Airway epithelial cell (primary cell): ENCODE measurements at places on chromosomes 3 and 15. TPM values are rescaled to one million over a fixed set of nuclear protein-coding genes. Genes with fewer than 3 reads are reported as not detected.

The UBA7 gene
- 3.2 and 5.8 TPM in 2 replicates for total RNA-seq

The CHRNA3 gene
- 0.09 TPM in 1 of 2 replicates, not detected in the other for total RNA-seq

The CCDC54 gene
- total RNA-seq, result not detected in 2 replicates

The TERC gene
- total RNA-seq, result 199 and 253 TPM in 2 replicates

The BCHE gene
- total RNA-seq, result 0.65 and 0.92 TPM in 2 replicates

The SNX1 gene
- total RNA-seq, result 20.6 and 28.1 TPM in 2 replicates

The ATP13A3 gene
- 80.5 and 91.3 TPM in 2 replicates for total RNA-seq

The MEX3B gene
- total RNA-seq, result 2.0 and 3.4 TPM in 2 replicates

The GATM gene
- 0.37 and 1.2 TPM in 2 replicates for total RNA-seq

The COLQ gene
- total RNA-seq, result 0.21 TPM in 1 of 2 replicates, not detected in the other

The IL16 gene
- 0.42 and 0.84 TPM in 2 replicates for total RNA-seq

The TM4SF18 gene
- not detected in 2 replicates for total RNA-seq

The KLHL6 gene
- 0.05 and 0.07 TPM in 2 replicates for total RNA-seq

The CFAP100 gene
- total RNA-seq, result not detected in 2 replicates

The TMEM212 gene
- total RNA-seq, result not detected in 2 replicates

The MYL3 gene
- total RNA-seq, result not detected in 2 replicates

The HRG gene
- total RNA-seq, result not detected in 2 replicates

The NUP210 gene
- 0.21 TPM in 1 of 2 replicates, not detected in the other for total RNA-seq

The PLA2G4E gene
- 3.7 and 5.1 TPM in 2 replicates for total RNA-seq

The LRRC34 gene
- total RNA-seq, result 0.51 and 0.85 TPM in 2 replicates

The SYNM gene
- total RNA-seq, result 0.63 and 0.74 TPM in 2 replicates

The UBAP1L gene
- under 0.01 and 0.35 TPM in 2 replicates for total RNA-seq

The SAMD7 gene
- total RNA-seq, result not detected in 2 replicates

The LEKR1 gene
- total RNA-seq, result 0.09 and 0.71 TPM in 2 replicates

The EXD1 gene
- total RNA-seq, result 0.28 TPM in 1 of 2 replicates, not detected in the other

The IL12A gene
- total RNA-seq, result 0.05 and 0.21 TPM in 2 replicates

The ZBTB20 gene
- total RNA-seq, result 1.5 TPM in 2 replicates

The IL17RD gene
- total RNA-seq, result 4.0 and 6.1 TPM in 2 replicates

The GOLGA8J gene
- total RNA-seq, result not detected in 2 replicates

The TMEM89 gene
- not detected in 2 replicates for total RNA-seq

The BOC gene
- total RNA-seq, result 2.1 and 2.2 TPM in 2 replicates

The MESP1 gene
- total RNA-seq, result 0.07 TPM in 1 of 2 replicates, not detected in the other

The TMEM45A gene
- total RNA-seq, result 9.6 and 13.2 TPM in 2 replicates

The SMCO1 gene
- not detected in 2 replicates for total RNA-seq

The ACAD11 gene
- 12.7 and 15.7 TPM in 2 replicates for total RNA-seq

The RYR3 gene
- under 0.01 TPM in 1 of 2 replicates, not detected in the other for total RNA-seq

The STRA6 gene
- 0.28 and 0.79 TPM in 2 replicates for total RNA-seq

The GNAT1 gene
- 0.35 TPM in 1 of 2 replicates, not detected in the other for total RNA-seq

The CD200 gene
- not detected in 2 replicates for total RNA-seq

The OIP5 gene
- 13.7 and 15.5 TPM in 2 replicates for total RNA-seq

The GRM2 gene
- total RNA-seq, result not detected in 2 replicates

The FBXW12 gene
- total RNA-seq, result not detected in 2 replicates

The TEX55 gene
- not detected in 2 replicates for total RNA-seq

The PPM1L gene
- 2.6 and 9.1 TPM in 2 replicates for total RNA-seq

The ST3GAL6 gene
- 1.3 and 3.2 TPM in 2 replicates for total RNA-seq

The GLDN gene
- total RNA-seq, result 0.23 TPM in 1 of 2 replicates, not detected in the other

The TUSC7 gene
- not detected in 2 replicates for total RNA-seq

The LMOD3 gene
- not detected in 2 replicates for total RNA-seq

The CX3CR1 gene
- total RNA-seq, result not detected in 2 replicates

The CCR3 gene
- total RNA-seq, result not detected in 2 replicates

The CD96 gene
- not detected in 2 replicates for total RNA-seq

The SLC51A gene
- 0.14 TPM in 1 of 2 replicates, not detected in the other for total RNA-seq

The ADAMTS7 gene
- total RNA-seq, result 0.98 and 1.6 TPM in 2 replicates

The ACOX2 gene
- 0.28 and 0.85 TPM in 2 replicates for total RNA-seq

The ADAM10 gene
- total RNA-seq, result 67.4 and 75.1 TPM in 2 replicates

The CEP97 gene
- 5.9 and 7.4 TPM in 2 replicates for total RNA-seq

The NDUFB4 gene
- 152 and 271 TPM in 2 replicates for total RNA-seq

The HTR3E gene
- not detected in 2 replicates for total RNA-seq

The TMEM207 gene
- not detected in 2 replicates for total RNA-seq
